Suppressor macrophage treated with lipopolysaccharide for 4 hours (primary cell): ENCODE measurements at places on chromosomes 3 and 15.

- DNase-seq = peak; percentile 85
Observed at GRCh38 chr3:4495294-4496086, 2.3 kb downstream of the ITPR1 start.

GRCh38 chr15:55573224-55573623 is 14.9 kb downstream of the PYGO1 start:
- no peak for DNase-seq

DNA sequence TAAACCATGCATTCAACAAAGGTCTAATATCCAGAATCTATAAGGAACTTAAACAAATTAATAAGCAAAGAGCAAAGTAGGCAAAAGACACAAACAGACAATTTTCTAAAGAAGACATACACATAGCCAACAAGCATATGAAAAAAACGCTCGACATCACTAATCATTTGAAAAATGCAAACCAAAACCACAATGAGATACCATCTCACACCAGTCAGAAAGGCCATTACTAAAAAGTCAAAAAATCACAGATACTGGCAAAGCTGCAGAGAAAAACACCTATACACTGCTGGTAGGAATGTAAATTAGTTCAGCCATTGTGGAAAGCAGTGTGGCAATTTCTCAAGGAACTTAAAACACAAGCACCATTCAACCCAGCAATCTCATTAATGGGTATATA is 53.8 kb downstream of the FSIP1 start:
- DNase-seq = no peak

GRCh38 chr3:41125258-41125657 is 74.0 kb upstream of the CTNNB1 start:
- DNase-seq = no peak

GRCh38 chr3:2896308-2896939 is 213.8 kb downstream of the IL5RA start:
- DNase-seq = no peak

GRCh38 chr3:110343376-110343775 is 728.2 kb upstream of the NECTIN3 start:
- DNase-seq = no peak

DNA sequence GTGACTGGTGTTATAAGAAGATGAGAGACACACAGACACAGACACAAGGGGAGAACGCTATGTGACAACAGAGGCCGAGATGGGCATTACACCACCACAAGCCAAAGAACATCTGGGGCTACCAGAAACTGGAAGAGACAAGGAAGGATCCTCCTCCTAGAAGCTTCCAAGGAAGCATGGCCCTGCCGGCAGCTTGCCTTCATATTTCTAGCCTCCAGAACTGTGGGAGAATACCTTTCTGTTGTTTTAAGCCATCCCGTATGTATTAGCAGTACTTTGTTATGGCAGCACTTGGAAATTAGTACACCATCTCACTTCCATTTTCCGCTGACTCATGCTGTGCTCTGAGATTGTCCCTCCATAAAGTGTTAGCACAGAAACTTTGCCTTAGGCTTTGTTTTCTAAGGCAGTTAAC is 38.7 kb upstream of the CA12 start:
- DNase-seq = no peak

DNA sequence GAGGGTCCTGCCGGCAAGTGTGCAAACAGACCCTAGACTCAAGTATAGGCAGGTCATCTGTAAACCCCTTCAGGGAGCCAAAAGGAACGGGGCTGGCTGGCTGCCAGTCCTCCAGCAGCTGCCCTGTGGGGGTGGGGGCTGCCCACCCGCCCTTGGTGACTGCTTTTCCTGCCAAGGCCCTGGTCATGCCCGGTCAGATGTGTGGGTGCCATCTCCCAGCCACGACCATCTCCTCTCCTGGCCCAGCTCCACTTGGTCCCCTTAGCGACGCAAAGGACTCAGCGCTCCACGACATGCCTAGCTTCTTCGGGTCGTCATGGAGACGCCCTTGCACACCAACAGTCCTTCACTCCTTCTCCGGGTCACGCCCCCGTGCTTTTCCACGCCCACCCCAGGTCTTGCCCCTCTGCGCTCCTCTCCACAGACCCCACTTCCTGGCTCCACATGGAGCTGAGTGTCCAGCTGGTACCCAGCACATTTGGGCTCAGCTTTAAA is 2.4 kb downstream of the MUC4 start:
- DNase-seq = no peak

DNA sequence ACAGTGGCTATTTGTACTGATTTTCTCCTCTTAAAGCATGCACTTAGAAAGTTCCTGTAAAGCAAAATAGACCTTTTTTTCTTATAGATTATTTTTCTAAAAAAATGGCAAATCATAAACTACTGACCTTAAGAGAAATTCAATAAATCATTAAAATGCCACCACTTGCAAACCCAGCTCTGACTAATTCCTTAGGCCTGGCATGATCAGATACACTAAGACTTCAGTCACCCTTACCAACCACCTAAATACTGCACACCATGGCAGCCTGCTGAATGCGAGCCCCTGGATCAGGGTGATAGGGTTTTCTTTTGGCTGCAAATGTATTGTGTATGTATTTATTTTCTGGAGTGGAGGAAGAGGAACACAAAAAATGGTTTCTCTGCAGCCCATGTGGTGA is 370.6 kb upstream of the TBL1XR1 start:
- no peak for DNase-seq

- DNase-seq = no peak
Observed at GRCh38 chr3:188659449-188660090, 505.6 kb downstream of the LPP start.

DNA sequence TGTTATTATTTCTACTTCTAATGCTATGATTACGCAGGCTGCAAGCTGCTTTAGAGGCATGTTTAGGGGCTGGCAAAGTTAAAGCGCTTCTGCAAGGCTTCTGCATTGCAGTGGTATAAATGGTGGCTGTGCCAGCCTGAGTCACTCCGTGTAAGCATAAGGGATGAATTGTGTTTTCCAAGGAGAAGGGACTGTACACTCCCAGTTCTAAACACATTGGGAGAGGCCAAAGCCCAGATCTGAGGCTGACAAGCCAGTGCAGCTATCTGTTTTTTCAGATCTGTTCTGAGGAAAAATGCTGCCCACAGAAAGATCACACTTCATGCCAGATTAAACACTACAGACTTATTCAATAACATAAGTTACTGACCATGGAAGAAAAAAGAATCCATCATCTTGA is 83.8 kb downstream of the PRICKLE2 start:
- DNase-seq = no peak

GRCh38 chr3:35408882-35409281 is 230.4 kb upstream of the ARPP21 start:
- no peak for DNase-seq

- DNase-seq = peak; percentile 42
Observed at GRCh38 chr3:66722675-66723074, 221.9 kb upstream of the LRIG1 start.

GRCh38 chr3:127819086-127819485 is 3.2 kb downstream of the MGLL start:
- no peak for DNase-seq

DNA sequence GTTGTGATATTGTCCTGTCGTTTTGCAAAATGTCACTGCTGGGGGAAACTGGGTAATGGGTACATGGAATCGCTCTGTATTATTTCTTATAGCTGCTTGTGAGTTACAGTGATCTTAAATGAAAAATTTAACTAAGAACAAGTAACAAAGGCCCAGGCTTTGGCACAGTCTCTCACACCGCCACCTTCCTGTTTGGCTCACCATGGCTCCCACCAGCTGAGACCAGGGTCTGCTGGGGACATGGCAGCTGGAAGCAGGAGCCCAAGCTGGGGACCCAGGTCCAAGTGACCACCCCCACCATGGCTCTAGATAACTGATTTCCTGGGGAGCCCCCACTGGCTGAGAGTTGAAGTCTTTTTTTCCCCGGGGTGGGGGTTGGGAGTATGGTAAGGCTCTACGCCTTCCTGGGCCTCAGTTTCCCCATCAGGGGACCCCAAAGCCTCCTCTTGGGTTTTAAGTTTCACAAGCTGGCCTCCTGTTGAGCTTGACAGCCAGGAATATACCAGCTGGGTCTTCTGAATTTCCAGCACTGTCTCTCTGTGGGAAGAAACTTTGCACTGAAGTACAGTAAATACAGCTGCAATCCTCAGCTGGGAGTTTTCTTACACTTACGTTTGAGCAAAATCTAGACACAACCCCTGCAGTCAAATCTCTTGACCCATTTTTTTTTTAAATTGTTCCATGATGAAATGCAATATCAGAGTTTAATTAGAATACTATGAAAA is 26.1 kb downstream of the ABTB1 start:
- DNase-seq = no peak

- DNase-seq = no peak
Observed at GRCh38 chr3:68239542-68239941, 585.1 kb upstream of the SUCLG2 start.

GRCh38 chr15:50798684-50799083 is 33.2 kb upstream of the SPPL2A start:
- peak; percentile 51 for DNase-seq

GRCh38 chr3:127256138-127256537 is 31.7 kb downstream of the PRR20G start:
- DNase-seq = no peak

DNA sequence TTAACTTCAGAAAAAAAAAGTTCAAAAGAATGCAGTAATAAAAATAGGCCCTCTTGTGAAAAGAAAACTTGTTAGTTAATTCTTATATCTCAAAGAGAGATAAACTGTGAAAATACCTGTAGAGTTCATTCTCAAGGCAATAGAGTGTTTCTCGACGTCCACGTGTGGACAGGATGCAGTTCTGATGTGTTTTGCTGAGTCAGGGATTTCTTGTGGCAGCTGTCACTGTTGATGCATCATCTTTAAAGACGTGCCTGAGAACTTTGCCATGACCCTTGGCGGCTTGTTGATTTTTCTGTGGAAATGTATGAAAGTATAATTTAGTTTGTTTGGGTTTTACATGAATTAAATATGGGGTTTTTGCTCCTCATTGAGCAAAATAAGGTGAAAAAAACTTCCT is 702.2 kb downstream of the NLGN1 start:
- DNase-seq = no peak

DNA sequence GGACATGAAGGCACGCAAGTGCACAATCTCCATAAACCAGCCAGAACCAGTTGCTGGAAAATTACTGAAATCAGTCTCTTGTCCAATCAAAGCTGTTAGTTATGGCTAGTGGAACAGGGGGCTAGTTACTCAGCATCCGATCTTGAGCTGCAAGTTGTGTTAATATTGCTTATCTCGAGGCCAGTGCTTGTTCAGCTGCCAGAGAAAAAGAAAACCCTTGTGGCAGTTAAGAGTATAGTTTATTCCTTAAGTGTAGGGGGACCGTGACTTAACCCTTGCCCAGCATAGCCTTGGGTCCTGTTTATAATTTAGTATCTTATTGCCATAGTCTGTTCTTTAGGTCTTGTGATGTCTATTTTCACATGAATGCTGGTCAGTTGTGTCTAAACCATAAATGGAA is 268.5 kb downstream of the CD47 start:
- DNase-seq = no peak

GRCh38 chr3:56591262-56591661 is 34.3 kb downstream of the CCDC66 start:
- DNase-seq = peak; percentile 3

GRCh38 chr3:78687520-78687919 is 1080.3 kb downstream of the ROBO1 start:
- no peak for DNase-seq

DNA sequence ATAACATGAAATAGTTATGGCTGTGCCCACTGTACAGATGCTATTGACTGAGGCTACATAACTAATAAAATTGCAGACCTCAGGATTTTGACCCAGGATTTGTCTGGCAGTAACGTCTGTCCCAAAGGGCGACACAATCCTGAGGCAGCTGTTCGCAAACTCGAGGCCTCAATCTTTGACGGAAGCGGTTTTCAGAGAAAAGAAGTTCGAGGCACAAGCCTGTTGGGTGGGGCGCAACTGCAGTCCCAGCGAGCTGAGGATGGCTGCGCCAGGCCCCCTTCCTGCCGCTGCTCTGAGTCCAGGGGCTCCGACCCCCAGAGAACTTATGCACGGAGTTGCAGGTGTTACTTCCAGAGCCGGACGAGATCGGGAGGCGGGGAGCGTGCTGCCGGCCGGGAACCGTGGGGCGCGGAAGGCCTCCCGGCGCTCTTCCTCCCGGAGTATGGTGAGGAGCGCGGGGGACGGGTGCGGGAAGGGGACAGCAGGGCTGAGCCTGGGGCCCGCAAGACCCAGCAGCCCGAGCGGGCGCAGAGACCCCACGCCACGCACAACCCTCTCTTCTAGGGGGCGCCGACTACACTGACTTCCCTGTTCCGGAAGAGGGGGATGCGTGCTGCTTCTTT is at the start of gene PARP15:
Gene PARP15 (plus strand): TSS at position 242 of the 623 bp plus-strand sequence. CDS start 18 bp downstream, at position 260.
- peak; percentile 22 for DNase-seq

GRCh38 chr3:43152649-43153048 is 46.8 kb upstream of the POMGNT2 start:
- DNase-seq = no peak

DNA sequence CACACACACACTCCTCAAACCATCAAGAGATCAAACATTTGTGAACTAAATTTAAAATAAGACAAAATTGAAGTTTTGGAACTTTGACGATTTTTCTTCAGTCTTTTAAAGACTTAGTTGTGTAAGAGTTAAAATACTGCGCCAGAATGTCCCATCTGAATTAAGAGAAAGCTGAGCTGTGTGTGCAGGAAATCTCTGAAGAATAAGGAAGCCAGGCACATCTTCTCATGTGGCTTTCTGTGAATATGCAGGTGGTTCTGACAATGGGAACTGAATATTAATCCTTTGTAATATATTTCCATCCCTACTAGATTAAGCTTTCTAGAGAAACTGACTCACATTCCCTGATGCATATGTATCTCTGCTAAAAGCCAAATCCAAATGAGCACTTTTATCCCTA is 60.1 kb upstream of the ICE2 start:
- no peak for DNase-seq

- DNase-seq = no peak
Observed at GRCh38 chr15:41713047-41713446, 52.8 kb downstream of the MGA start.

GRCh38 chr3:53122933-53123305 is 7.3 kb downstream of the RFT1 start:
- DNase-seq = peak; percentile 78

- no peak for DNase-seq
Observed at GRCh38 chr3:186971578-186971977, 41.3 kb downstream of the ST6GAL1 start.

DNA sequence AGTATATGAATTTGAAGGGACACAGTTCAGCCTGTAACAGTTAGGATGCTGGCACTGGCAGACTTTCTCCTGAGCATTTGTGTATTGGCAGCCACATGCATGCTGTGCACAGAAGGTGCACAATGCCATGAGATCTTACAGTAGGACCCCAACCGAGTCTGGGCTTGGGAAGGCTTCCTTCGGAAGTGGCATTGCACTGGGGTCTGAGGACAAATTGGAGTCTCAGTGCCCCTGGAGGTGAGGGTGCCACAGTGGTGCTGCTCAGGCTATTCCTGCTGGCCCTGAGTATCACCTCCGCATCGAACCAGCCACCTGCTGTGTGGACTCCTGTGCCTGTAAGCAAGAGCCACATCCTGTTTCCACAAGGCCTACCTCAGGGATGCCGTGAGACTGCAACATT is 99.5 kb downstream of the DNAJB8 start:
- DNase-seq = no peak
